ENCODE measurements at places on chromosomes 7 and 10.

DNA sequence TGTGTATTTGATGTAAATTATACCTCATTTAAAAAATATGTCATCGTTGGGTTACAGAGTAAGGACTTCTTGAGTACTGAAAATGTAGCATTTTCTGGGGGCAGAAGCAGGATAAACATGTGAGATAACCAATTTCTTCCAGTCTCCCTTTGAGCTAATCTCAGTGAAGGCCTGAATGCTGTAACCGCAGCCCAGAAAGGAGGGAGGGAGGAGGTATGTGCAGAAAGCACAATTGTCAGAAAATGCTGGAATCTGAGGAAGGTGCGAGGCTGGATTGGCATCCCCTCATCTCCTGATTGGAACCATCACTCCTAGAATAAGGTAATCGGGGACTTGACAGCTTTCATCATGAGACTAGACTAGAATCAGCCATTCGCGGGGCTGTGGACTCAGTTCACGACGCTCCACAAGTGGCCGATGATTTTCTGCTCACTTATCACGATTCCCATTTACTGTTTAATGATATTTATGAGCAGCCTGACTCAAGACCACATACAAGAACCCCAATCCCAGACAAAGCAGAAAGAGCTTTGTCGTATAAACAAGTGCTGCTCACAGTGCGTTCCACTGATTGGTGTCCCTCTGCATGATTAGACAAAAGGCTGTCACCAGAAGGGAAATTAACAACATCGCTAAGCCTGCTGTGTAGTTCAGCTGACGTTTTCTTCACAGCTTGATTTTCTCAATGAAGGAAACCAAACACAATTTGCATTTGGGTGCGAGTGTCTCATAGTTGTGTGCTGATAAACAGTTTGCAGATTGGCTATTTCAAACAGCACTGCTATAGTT lies 93.2 kb downstream of the SVIL start:
- DNase-seq: no peak

GRCh38 chr7:121244120-121244870 lies 84.5 kb upstream of the WNT16 start:
- DNase-seq: no peak

DNA sequence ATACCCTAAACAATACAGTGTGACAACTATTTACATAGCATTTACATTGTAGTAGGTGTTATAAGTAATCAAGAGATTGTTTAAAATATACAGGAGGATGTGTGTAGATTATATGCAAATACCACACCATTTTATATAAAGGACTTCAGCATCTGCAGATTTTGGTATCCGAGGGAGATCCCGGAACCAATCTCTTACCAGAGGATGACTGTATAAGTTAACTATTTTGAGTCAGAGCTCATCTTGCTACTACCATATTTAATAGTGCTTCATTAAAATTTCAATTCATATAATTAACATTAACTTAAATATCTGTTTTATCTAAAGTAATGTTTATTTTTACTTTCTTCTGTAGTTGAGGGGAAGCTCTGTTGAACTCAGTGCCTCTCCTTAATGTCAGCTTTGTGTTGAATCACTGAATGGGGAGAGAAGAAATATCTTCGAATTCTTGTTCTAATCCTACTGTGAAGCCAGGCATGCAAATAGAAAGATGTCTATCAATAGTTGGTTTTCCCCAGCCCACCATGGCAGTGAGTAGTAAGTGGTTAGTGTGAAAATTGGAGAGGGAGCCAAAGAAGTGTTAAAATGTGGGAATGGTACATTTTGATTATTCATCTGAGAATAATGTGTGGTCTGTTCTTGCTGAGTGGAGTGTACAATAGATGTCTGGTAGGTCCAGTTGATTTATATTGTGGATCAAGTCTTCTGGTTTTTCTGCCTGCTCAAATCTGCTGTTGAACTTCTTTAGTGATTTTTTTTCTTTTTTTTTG lies 90.1 kb upstream of the CYP26C1 start:
- DNase-seq: no peak

- DNase-seq: no peak
Observed at GRCh38 chr7:20190560-20191390, 26.4 kb downstream of the MACC1 start.

- no peak for DNase-seq
Observed at GRCh38 chr10:60803433-60803832, 25.2 kb downstream of the CDK1 start.

GRCh38 chr10:120583424-120584108 lies 126.5 kb downstream of the PLPP4 start:
- no peak for DNase-seq

DNA sequence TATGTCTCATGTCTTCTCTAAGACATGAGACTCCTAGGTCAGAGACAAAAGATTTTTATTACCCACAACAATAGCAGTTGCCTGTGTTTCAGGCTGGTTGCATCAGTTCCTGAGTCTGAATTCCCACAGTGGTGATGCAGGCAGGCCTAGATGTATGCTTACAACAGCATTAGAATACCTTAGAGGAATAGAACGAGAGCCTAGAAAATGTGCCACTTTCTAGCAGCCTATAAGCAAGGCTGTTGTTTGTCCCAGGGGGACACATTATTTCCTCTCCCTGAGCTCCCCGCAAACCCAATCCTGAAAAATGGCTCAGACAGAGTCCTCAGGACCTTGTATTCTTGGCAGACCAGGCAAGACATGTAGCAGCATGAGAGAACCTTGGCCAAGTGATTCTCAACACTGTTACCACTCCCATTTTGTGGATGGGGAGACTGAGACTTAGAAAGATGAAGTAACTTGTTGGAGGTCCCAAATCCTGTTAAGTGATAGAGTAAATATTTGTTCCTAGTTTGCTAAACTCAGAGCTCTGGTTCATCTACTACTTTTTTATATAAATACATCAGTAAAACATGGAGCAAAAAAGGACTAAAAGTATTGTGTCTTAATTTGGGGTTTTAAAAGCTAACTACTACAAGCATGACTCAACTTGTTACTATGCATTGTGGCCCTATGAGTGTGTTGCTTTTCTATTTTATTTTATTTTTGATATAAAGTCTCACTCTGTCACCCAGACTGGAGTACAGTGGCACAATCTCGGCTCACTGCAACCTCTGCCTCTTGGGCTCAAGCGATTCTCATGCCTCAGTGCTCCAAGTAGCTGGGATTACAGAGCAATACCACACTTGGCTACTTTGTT lies 14.2 kb downstream of the VTI1A start:
- no peak for DNase-seq

All from hypothalamus (tissue), 51 donors.